T follicular helper cell (primary cell): ENCODE measurements at places on chromosomes 4 and X.

DNA sequence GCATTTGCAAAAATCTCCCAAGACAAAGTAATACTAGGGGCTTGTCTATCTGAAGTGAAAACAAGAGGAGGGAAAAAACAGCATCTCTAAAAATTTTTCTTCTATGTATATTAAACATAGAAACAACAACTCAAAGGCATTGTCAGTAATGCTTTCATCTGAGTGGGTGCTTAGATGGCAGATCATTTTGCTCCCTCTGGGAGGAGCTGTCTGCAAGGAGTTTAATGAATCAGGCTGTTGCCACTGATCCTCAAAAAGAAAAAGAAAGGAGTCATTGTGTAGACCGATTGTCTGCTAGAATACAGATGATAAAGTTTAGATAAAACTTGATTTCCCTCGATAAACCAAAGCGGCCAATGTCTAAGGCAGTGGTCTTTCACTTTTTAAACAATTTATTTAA, 49.7 kb upstream of the KLHL8 start:
- DNase-seq, result no peak

DNA sequence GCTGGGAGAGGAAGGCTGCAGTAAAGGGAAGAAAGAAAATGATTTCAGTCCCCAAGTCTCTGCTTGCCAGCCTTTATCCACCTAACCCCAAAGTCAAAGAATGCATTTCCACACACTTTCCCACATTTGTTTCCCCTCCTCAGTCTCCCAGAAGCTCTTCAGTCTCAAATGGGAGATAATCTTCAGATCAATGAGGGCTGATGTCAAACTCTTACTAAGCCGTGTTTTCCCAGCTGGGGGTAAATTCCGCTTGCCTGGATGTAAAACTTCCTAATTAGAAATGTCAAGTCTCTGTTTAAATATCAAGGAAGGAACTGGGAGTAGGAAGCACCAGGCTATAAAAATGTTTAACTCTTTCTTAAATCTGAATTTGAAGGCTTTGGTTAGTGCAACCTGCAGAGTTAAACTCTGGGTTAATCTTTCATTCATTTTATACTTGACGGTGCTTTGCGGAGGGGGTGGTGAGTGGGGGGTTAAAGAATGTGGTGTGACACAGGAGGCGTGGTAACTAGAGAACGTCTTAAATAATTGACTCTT, 601.4 kb upstream of the ACTRT1 start:
- no peak for DNase-seq

DNA sequence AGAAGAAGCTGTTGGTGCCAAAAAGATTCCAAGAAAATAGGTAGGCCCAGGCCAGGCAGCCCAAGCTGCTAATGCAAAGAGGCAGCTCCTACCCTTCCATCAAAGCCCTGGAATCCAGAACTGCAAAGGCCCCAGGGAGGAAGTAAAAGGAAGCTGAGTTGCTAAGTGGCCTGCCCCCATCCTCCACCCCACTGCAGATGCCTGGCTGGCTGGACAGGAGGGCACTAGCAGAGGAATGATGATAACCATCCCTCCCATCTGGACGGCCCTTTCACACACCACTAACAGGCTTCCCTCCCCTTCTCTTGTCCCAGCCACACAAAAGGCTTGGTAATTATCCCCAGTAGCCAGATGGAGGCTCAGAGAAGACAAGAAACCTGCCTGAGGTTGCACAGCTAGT, 32.4 kb upstream of the PJA1 start:
- no peak for DNase-seq

- DNase-seq, result no peak
Measured at GRCh38 chr4:76095568-76095967, 21.1 kb downstream of the ART3 start.

GRCh38 chr4:70746179-70746839, 24.5 kb downstream of the RUFY3 start:
- no peak for DNase-seq

DNA sequence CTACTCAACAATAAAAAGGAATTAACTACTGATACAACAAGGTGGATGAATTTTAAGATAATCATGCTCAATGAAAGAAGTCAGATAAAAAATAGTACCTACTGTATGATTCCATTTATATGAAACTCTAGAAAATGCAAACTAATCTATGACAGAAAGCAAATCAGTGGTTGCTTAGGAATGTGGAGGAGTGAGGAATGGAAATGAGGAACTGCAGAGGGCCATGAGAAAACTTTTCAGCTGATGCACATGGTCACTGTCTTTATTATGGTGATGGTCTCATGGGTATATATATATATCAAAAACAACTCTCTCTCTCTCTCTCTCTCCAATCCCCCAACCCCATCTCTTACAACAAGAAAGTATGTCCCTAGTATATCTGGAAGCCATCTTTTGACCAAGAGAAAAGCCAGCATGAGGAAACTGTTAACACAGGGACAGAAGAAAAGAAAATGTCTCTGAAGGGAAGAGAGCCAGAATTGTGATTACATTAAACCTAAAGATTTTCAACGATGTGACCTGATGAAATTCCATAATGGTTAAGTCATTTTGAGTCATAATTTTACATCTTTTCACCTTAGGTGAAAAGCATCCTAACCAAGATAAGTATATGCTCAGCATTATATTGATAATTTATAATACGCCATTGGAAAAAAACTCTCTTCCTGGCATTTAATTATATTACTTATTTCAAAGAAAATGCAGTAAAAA, 8.5 kb upstream of the NFKB1 start:
- DNase-seq, result no peak

DNA sequence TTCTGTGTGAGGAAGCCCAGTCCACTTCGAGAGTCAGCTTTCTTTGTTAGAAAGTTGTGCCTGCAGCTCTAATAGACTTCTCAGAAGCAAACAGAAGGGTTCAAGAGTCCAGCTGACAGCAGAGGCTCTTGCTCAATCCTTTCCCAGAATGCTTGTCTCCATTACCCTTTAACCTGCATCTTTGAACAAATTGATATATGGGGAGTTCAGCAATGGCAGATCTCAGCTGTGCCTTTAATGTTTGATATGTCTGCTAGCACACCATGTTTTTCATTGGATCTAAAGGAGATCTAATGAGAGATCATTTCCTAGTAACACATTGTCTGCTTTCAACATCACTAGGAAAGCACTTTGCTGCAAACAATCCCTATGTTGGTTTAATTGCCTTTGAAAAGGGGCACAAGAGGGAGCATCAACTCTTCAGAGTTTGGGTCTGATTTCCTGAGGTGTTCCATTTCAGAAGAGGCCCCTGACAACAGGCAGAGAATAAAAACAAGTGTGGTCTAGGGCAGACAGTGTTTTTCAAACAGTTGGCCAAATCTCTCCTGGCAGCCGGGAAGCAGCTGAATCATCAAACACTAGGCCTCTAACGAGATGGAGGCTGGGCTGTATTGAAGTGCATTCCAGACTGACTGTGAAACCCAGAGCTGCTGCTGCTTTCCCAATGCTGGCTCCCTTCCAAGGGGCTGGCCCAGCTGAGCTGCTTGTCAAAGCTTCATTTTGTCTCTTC, 55.5 kb downstream of the LUZP4 start:
- no peak for DNase-seq

DNA sequence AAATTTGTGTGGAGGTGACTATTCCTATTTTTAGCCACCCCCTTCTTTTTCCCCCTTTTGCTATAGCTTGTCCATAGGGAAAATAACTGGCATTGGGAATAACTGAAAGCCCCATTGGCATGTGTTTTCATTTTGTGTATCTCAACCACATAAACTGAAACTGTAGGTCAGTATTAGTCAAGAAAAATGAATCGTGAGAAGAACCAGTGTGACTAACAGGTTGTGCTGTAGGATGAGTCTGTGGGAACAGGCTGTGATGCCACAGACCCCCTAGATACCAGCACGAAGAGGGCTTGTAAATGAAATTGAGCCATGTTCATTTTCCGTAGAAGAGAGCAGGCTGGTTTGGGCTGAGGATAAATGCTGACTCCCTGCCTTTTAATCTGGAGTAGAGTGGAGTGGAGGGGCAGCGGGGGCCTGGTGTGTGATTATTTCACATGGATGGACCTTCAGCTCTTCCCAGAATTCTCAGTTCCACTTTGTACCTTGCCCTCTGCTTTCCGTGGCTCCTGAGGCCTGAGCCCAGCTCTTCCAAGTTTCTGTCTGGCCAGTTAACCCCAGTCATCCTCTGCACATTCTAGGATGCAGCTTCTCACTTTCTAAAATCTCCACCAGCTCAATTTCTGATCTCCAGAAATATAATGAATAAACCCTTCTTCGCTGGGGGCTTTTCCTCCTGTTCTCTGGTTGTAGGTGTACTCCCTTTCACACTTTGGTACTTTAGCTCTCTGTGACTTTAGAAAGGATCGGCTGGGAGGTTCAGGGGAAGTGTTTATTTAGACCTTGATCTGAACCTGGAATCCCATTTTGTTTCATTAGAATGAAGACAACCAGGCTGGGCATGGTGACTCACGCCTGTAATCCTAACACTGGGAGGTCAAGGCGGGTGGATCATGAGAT, 37.3 kb downstream of the DCUN1D4 start:
- DNase-seq, result no peak

- DNase-seq, result no peak
Measured at GRCh38 chr4:176123710-176124407, 58.2 kb downstream of the WDR17 start.

GRCh38 chr4:25454476-25454875, 77.4 kb downstream of the ANAPC4 start:
- no peak for DNase-seq

- DNase-seq, result no peak
Measured at GRCh38 chr4:79982601-79983322, 90.3 kb downstream of the ANTXR2 start.

- DNase-seq, result no peak
Measured at GRCh38 chr4:71711985-71712348, 71.9 kb downstream of the GC start.

- DNase-seq, result no peak
Measured at GRCh38 chr4:184924516-184924915, 93.8 kb upstream of the HELT start.

DNA sequence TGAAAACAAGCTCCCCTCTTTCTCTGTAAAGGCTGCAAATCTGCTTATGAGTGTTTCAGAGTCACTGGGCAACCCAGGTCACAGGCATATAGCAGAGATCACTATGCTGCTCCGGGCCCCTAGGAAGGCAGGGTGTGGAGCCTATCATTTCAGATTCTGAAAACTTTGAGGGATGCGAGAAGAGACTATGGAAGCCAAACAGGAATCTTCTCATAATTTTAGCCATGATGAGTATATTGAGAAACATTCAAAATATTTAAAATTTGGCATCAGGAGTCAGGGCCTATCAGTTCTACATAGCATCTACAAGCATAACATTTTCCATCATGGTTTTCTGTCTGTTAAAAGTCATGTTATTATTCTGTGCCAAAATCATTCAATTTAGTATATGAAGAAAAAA, 61.7 kb upstream of the ATXN3L start:
- DNase-seq, result no peak

DNA sequence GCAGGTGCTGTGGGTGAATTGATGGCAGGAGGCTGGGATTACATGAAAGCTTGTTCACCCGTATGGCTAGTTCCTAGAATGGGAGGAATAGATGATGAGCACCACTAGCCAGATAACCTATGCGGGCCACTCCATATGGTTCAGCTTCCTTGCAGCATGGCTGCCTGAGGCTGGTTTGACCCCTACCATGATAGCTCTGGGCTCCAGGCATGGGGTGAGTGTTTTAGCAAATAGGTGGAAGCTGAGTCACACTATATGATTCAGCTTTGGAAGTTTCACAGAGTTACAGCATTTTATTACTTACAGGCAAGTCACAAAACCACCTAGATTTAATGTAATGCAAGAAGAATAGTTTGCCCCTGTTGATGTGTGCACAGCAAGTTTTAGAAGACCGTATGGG, 603.2 kb downstream of the STIM2 start:
- no peak for DNase-seq

DNA sequence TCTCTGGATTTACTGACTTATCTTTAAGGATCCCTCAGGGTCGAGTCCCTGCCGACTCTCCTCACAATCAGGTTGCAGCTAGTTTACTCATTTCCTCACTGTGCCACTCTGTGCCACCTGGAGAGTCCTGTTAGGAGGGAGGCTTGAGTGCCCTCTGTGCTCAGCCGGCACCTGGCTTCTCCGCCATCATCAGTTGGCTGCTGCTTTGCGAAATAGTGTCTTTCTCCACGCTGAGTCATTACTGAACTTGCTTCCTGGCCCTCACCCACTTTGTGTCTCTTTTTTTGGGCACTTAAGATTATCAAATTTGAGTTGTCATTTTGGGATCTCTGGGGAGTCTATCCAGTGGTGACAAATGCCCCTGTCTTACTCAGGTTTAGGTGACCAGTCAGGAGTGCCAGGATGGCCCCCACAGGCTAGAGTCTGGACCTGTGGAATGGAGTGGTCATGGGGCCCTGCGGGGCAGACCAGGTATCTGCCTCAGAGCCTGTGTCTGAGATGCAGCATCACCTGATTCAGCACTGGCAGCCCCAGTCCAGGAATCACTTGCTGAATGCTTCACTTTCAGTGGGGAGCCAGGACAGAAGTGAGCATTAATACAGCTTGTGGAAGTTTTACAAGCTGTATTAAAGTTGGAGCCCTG, 37.7 kb downstream of the JADE1 start:
- no peak for DNase-seq
